ENCODE measurements at places on chromosomes 16 and 17.

- DNase-seq: peak; percentile 94
Measured at GRCh38 chr17:77086433-77087010, 54.2 kb upstream of the SEC14L1 start.

DNA sequence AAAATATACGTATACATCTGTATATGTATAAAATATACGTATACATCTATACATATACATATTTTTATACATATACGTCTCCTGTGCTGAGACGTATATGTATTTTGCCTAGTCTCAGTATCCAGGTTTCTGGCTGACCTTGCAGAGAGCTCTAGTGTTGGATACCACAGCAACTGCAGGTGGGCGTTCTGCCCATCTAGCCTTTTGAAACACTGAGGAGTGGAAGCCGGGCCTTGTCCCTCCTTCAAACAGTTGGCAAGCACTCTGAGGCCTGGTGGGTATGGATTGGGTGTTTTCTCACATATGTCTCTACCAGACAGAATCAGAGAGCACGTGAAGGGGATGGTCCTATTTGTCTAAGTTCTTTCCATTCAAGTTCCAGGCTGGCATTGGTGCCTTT, 39.4 kb upstream of the MRC2 start:
- no peak for DNase-seq

DNA sequence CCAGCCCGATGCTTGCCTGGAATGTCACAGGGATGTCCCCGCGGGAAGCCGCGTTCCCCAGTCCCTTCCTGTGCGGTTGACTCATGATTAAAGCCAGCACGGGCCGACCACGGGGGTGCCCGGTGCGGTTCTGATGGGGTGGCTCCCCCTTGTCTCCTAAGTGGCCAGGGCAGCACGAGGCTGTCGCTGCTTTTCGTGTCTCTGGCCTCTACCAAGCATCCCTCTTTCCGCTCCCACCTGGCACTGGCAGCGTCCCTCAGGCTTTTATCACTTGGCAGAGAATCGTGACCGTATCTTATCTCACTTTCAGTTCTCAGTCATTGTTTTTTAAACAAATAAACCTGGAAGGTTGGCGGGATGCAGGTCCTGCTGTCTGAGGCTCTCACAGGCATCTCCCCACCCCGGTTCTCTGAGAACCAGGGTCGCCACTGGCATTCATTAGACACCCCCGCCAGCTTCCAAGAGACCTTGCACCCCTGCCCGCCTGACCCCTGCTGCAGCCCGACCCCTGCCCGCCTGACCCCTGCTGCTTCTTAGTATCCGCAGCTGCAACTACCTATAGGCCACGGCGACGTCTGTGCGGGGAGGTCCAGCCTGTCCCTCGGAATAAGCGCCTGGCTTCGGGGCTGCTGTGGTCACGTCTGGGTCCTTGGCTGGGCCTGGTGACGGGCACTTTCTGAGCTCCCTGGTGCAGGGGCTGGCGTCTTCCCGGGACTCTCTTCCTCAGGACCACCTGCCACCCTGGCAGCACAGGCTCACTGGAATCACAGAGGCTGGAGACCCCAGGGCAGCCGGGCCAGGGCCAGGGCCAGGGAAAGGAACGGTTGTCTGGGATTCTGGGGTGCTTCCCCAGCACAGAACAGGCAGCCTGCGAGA, 7.5 kb downstream of the C1QTNF8 start:
- no peak for DNase-seq

GRCh38 chr16:88022076-88023042, 71.1 kb downstream of the BANP start:
- peak; percentile 30 for DNase-seq

GRCh38 chr17:15483431-15483830, 16.0 kb upstream of the CDRT4 start:
- no peak for DNase-seq

GRCh38 chr16:546909-547770, 13.1 kb upstream of the PRR35 start:
- DNase-seq: no peak

GRCh38 chr16:11792410-11793241, 4.4 kb downstream of the ZC3H7A start:
- no peak for DNase-seq

All from SJSA1 (cell line).